ENCODE measurements at places on chromosomes 3 and 15.

DNA sequence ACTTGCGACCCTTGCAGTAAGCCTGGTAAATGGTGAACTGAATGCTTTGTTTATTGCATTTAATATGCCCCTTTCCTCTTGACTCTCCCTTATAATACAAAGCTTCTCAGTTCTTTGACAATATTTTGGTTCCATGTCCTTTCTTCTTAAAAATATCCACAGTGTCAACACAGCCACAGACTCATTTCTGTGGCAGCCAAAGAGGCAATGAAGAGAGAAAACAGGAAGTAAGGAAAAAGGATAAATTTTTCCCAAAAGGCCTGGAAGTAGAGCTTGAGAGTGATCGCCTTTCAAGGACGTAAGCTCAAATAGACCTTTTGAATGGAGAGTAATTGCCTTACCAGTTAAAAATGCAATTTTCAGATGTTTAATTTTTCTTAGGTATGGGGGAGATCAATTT lies 59.4 kb downstream of the PEX5L start:
- no peak for DNase-seq

DNA sequence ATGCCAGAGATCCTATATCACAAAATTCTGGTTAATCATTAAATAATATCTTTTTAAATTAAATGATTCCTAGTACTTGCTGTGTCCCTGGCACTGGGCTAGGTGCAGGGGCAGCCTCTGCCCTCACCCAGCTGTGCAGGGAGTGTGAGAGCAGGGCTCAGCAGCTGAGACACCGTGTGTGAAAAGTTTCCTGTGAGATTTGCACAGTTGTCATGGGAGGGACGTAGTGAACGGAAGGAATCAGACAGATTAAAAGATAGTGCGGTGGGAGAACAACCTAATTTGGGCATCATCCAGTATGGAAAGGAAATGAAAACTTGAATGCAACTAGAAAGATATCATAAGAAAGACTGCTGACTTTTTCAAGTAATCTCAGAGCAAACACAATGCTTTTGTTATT lies 204.1 kb downstream of the SSR3 start:
- no peak for DNase-seq

- no peak for DNase-seq
Measured at GRCh38 chr3:141414800-141415462, 46.6 kb downstream of the ZBTB38 start.

GRCh38 chr15:59847968-59848367 lies 156.1 kb upstream of the FOXB1 start:
- DNase-seq, result no peak

DNA sequence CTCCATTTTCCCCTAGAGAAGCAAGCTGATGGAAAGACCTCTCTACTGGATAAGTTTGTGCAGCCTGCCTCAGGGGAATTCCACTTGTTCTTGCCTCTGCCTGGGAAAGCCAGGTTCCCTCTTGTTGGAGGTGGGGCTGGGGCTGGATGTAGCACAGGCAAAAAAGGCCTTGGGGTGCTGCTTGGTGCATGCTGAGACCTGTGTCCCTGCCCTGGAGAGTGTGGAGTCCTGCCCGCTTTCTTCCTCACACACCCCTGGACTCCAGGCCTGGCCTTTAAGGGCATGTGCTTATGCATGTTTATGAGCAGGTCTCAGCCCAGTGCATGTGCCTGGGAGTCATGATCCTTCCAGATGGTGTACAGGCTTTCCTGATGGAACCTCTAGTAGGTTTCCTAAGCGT lies 23.5 kb upstream of the JMJD7 start:
- no peak for DNase-seq

DNA sequence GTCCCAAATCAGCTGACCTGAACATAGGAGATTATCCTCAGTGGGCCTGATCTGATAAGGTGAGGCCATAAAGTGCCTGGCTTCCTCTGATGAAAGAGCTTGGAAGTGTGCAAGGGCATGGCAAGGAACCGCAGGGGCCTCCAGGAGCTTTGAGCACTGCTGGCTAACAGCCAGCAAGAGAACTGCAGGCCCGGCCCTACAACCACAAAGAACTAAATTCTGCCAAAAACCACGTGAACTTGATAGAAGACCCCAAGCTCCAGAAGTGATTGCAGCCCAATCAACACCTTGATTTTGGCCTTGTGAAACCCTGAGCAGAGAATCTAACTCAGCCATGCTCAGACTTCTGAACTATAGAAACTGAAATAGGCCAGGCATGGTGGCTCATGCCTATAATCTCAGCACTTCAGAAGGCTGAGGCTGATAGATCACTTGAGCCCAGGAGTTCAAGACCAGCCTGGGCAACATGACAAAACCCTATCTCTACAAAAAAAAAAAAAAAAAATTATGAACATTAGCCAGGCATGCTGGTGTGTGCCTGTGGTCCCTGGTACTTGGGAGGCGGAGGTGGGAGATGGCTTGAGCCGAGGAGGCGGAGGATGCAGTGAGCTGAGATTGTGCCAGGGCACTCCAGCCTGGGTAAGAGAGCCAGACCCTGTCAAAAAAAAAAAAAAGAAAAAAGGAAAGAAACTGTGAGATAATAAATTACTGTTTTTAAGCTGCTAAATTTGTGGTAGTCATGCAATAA lies 7.7 kb upstream of the DIS3L start:
- DNase-seq, result no peak

- no peak for DNase-seq
Measured at GRCh38 chr15:31271224-31271635, 55.4 kb upstream of the KLF13 start.

GRCh38 chr3:195028877-195029606 lies 241.9 kb downstream of the XXYLT1 start:
- no peak for DNase-seq

DNA sequence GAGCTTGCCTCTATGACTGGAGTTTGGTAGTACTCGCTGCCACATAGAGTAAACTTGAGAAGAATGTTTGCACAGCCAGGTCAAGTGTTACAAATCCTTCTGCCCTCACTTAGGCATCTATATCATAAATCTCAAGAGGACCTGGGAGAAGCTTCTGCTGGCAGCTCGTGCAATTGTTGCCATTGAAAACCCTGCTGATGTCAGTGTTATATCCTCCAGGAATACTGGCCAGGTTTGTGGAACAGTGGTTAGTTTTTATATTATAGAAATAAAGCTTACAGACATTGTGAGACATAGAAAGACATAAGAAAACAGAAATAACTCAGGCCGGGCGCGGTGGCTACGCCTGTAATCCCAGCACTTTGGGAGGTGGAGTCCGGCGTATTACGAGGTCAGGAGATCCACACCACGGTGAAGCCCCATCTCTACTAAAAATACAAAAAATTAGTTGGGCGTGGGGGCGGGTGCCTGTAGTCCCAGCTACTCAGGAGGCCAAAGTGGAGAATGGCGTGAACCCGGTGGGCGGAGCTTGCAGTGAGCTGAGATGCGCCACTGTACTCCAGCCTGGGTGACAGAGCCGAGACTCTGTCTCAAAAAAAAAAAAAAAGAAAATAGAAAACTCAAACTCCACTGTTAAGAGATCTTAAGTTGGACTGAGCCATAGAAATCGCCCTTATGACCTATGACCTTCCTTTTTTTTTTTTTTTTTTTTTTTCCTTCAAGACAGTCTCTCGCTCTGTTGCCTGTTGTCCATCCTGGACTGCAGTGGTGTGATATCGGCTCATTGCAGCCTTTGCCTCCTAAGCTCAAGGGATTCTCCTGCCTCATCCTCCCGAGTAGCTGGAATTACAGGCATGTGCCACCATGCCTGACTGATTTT lies 2.2 kb downstream of the RPSA start:
- no peak for DNase-seq

- no peak for DNase-seq
Measured at GRCh38 chr3:187902041-187902471, 156.8 kb upstream of the BCL6 start.

DNA sequence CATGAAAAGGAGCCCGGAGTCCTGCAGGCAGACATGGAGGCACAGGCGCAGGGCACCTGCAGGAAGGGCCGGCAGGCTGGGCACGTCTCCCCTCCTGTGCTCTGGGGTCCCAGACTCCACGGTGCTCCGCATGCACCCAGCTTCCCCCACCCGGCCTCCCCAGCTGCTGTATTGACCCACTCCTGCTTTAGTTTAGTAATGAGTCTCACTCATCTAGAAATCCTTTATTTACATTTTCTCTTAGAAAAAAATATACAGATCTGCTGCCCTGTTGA lies 8.5 kb downstream of the MESP2 start:
- peak; percentile 23 for DNase-seq

- DNase-seq, result peak; percentile 53
Measured at GRCh38 chr15:49712846-49713450, 92.1 kb downstream of the DTWD1 start.

GRCh38 chr3:154666542-154666941 lies 236.6 kb upstream of the GPR149 start:
- DNase-seq, result no peak

DNA sequence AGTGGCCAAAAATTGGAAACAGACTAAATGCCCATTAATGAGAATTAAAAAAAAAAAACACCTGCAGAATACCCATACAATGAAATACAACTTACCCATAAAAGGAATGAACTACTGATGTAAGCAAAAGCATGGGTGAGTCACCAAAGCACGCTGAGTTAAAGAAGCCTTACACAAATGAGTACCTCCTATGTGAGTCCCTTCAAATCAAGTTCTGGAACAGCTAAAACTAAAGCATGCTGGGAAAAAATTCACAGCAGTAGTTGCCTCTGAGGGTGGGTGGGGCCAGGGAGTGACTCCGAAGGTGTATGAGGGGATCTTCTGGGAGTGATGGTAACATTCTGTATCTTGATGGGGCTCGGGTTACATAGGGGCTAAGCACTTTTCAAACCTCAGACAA lies 11.4 kb downstream of the MYO5C start:
- DNase-seq, result no peak

GRCh38 chr15:58409861-58410260 lies 21.9 kb upstream of the LIPC start:
- DNase-seq, result no peak

DNA sequence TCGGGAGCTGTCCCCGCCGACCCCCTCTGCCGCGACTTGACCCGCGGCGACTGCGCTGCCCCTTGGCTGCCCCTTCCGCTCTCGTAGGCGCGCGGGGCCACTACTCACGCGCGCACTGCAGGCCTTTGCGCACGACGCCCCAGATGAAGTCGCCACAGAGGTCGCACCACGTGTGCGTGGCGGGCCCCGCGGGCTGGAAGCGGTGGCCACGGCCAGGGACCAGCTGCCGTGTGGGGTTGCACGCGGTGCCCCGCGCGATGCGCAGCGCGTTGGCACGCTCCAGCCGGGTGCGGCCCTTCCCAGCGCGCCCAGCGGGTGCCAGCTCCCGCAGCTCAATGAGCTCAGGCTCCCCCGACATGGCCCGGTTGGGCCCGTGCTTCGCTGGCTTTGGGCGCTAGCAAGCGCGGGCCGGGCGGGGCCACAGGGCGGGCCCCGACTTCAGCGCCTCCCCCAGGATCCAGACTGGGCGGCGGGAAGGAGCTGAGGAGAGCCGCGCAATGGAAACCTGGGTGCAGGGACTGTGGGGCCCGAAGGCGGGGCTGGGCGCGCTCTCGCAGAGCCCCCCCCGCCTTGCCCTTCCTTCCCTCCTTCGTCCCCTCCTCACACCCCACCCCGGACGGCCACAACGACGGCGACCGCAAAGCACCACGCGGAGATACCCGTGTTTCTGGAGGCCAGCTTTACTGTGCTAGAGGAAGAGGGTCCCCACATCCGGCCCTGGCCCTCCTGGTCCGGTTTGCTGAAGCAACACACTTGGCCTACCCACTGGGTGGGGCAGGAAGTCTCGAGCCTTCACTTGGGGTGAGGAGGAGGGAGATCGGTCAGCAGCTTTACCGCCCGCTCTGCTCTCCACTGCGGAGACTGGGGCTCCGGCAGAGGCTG lies at the start of gene RASSF1:
RASSF1 (minus strand) TSS at position 389 of the 882 bp plus-strand sequence; CDS start at position 358, 31 bp downstream.
- DNase-seq, result no peak

- DNase-seq, result no peak
Measured at GRCh38 chr3:48655606-48656005, 7.1 kb downstream of the CELSR3 start.

DNA sequence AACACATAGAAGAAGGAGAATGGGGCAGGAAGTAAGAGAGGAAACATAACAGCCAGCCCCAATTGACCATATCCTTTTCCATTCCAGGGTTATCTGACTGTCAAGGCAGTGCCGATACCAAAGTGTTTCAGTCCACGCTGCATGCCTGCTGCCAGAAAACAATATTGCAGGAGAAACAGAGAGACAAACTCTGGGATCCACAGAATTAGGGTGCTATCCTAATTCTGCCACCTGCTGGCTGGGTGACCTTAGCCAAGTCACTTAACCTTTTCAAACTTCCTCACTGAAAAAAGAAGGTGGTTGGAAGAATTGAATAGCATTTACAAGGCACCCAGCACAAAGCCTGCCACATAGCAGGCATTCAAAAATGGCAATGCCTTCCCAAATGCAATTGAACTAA lies 32.0 kb downstream of the GLB1 start:
- DNase-seq, result no peak

DNA sequence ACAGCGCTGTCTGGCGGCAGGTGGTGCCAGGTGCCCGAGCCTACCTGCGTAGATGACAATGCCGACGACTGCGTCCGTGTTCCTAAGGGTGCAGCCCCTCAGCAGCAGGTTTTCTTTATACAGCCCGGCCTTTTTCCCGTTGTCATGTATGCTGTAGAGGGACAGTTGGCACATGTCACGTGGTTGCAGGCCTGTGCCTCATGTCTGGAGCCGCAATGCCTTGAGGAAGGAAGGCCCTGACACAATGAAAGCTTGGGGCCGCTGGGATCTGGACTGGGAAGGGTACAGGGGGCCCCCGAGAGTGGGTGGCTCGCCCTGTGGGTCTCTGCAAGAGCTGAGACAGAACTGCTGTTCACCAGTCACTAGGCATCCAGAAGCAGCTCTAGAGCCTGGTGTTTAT lies 136.0 kb downstream of the ATP10A start:
- DNase-seq, result no peak

- DNase-seq, result no peak
Measured at GRCh38 chr15:62455441-62455921, 290.4 kb upstream of the C2CD4B start.
